Thyroid gland (tissue), 4 donors: ENCODE measurements at places on chromosomes 13 and 19. TPM values are rescaled to one million over a fixed set of nuclear protein-coding genes. Genes with fewer than 3 reads are reported as not detected.

DNA sequence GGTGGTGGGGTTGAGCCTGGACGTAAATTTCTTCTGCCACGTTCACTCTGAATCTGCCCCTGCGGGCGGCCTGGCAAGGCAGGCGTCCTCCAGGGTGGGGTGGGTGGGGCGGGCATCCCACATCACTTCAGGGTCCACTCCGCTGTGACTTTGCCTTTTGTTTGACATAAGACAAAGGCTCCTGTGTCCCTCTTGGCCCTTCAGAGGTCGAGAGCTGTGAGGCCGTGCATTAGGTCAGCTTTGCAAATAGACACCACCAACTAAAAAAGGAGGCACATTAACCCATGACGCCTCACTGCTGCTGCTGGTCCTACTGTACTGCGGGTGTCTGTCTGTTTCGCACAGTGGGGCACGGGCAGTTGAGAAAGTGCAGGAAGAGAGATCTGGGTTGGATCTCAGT is 10.5 kb upstream of the ZNF536 start:
- DNase-seq, result no peak
- H3K4me3 ChIP-seq, result no peak overlapping the region
- H3K27me3 ChIP-seq, result no peaks in the 10 kb centered on the region
- no peaks in the 10 kb centered on the region for H3K4me1 ChIP-seq

DNA sequence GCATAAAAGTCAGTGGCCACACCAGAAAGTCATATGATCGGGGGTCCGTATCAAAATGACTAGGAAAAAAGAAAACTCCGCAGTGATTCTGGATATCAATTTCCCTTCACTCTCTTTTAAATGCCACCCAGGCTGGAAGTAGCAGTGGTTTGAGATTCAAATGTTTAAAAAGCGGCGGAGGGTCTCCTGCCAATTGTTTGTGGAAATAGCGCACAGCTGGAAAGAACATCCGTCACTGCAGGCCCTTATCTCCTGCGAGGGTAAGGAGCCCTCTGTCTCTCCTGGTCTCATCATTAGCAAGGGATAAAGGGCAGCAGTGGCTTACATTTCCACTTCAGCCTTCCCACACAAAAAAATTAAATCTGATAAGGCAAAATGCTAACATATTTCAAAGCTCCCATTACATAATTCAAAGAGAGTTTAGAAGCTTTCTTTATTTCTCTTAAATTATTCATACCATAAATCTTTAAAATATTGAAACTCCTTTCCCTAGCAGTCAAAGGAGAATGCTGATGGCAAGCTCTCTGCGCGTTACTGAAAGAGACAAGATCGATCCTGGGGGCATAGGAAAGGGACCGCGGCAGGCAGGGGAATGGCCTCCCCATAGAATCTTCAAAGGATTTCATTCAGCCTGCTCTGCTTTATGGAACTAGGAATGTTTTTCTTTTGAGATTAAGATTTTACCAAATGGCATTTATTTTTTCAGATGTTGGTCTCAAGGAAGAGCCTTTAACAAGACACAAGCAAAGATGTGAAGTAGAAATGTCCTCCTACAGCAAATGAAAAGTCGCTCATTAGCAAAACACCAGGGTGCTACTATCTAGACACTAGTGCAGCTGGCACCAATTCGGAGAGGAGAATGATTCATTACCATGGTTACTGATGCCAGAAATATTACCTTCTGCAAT is 35.0 kb downstream of the AMER2 start:
- DNase-seq, result no peak
- peaks cover 6% of the 10 kb centered on the region for H3K27me3 ChIP-seq
- H3K27ac ChIP-seq, result no peak overlapping the region
- no peaks in the 10 kb centered on the region for H3K36me3 ChIP-seq
- no peak overlapping the region for H3K4me3 ChIP-seq
- H3K4me1 ChIP-seq, result no peaks in the 10 kb centered on the region

DNA sequence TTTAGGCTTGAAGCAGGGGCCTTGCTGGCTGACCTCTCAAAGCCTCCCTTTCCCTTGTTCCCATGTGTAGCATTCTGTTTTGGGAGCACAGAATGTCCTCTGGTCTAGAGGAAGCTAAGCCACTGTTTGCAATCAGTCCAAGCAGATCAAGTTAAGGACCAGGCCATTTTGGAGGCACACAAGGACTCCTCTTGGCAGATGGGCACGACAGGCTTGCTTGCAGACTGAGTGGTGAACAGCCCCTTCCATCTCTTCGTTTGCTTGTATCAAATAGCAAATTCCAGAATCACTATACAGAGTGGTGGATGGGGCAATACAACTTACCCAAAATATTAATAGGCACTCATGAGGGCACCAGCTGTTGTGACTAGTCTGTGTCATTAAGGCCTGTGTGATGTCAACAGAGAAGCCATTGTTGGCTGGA is 215.5 kb upstream of the SERP2 start:
- H3K4me3 ChIP-seq, result no peak overlapping the region
- H3K27me3 ChIP-seq, result no peaks in the 10 kb centered on the region
- no peaks in the 10 kb centered on the region for H3K36me3 ChIP-seq
- no peak for DNase-seq
- H3K4me1 ChIP-seq, result peaks cover 13% of the 10 kb centered on the region

GRCh38 chr19:33254245-33254824 is 28.7 kb upstream of the SLC7A10 start:
- no peak overlapping the region for H3K4me3 ChIP-seq
- no peaks in the 10 kb centered on the region for H3K4me1 ChIP-seq
- no peaks in the 10 kb centered on the region for H3K36me3 ChIP-seq

GRCh38 chr19:12838182-12838885 is at the start of gene MAST1:
TSS of gene MAST1 (plus strand) at chr19:12838515. CDS start at chr19:12838573, 58 bp downstream.
- no peaks in the 10 kb centered on the region for H3K36me3 ChIP-seq
- peak; percentile 15 for DNase-seq
- H3K27me3 ChIP-seq, result peaks cover 60% of the 10 kb centered on the region
- H3K4me1 ChIP-seq, result peaks cover 18% of the 10 kb centered on the region
- H3K27ac ChIP-seq, result no peak within 1 kb of the TSS

DNA sequence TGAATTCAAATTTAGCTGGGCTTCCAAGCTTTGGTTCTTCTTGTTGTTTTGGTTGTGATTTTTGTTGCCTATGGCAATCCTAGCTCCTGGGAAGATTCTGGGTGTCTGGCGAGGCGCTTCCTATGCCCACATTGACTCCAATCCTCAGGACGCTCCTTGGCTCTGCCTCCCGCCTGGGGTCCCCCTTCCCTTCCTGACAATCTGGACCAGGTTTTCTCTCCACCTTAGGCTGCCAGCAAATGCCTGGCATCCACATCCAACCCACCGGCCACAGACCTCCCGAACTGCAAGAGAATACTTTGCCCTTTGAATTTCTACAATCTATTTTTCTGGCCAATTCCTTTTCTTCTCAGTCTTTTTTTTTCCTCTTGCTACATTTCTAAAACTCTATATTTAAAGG is 186.9 kb upstream of the UBL3 start:
- H3K36me3 ChIP-seq, result no peaks in the 10 kb centered on the region
- peak; percentile 6 for DNase-seq
- no peak overlapping the region for H3K27ac ChIP-seq
- no peaks in the 10 kb centered on the region for H3K27me3 ChIP-seq
- H3K4me1 ChIP-seq, result peaks cover 11% of the 10 kb centered on the region

GRCh38 chr13:26590951-26591350 is 33.5 kb downstream of the WASF3 start:
- H3K4me3 ChIP-seq, result no peak overlapping the region
- H3K36me3 ChIP-seq, result no peaks in the 10 kb centered on the region
- no peak overlapping the region for H3K27ac ChIP-seq
- no peaks in the 10 kb centered on the region for H3K27me3 ChIP-seq
- peaks cover 8% of the 10 kb centered on the region for H3K4me1 ChIP-seq
- no peak for DNase-seq

GRCh38 chr19:30665449-30665848 is 293.3 kb downstream of the ZNF536 start:
- H3K27ac ChIP-seq, result no peak overlapping the region
- H3K4me3 ChIP-seq, result no peak overlapping the region
- no peaks in the 10 kb centered on the region for H3K4me1 ChIP-seq
- no peak for DNase-seq

- H3K36me3 ChIP-seq, result no peaks in the 10 kb centered on the region
- peak overlapping the region; percentile 65 for H3K27ac ChIP-seq
- no peaks in the 10 kb centered on the region for H3K4me1 ChIP-seq
- H3K27me3 ChIP-seq, result no peaks in the 10 kb centered on the region
- peak; percentile 79 for DNase-seq
These were observed 26.6 kb upstream of the ZMYM5 start for GRCh38 chr13:19890030-19890429.

DNA sequence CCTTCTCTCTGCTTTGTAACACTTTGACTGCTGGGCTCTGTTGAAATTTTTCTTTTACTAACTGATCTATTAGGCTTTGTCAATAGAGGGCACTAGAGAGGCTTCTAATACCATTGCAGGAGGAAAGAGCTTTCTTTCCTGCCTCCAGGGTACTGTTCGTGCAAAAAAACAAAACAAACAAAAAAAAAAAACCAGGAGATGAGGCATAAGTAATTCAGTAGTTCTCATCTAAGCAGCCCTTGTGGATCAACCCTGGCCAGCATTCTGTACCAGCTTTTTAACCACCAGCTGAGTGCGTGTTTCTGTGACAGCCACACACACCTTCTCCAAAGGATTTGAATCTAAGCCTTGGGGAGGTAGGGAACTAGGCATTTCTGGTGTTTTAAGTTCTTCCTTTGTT is 1707.6 kb upstream of the SLC10A2 start:
- H3K27me3 ChIP-seq, result no peaks in the 10 kb centered on the region
- no peaks in the 10 kb centered on the region for H3K36me3 ChIP-seq
- no peak overlapping the region for H3K4me3 ChIP-seq

DNA sequence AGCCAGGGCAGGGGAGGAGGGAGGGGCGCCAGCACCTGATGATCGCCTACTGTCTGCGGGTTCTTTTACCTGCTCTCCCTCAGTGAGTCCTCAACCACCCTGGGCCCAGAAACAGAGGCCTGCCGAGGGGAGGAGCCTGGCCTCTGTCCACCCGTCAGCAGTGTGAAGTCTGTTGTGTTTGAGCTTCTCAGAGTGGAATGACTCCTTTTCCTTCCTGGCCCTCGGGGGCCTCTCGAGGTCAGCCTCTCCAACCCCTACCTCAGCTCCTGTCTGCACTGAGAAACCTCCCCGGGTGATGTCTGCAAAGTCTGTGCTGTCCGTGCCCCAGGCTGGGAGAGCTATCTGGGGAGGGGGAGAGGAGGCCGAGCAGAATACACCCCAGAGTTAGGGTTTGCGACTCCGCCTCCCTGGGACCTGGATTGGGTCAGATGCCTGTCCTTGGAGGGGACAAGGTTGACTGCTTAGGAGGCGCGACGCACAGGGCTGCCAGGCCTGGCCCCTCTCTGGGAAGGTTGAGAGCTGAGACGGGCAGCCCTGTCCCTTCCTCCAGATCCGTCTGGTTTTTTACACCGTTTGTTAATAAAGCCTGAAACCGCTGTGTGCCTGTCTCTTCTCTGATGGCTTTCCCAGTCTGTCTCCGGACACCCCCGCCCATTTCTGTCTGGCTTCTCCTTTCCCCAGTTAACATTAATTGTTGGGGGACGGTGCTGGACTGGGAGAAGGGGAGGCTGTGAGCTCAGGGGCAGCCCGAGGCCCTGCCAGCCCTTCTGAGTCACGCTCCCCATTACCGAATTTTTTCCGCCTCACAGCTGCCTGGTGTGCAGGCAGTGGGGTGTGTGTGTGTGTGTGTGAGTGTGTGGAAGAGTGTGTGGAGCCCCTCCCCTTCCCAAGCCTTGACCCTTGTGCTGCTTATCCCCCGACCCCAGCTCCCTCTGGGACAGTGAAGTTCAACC is 989 bp upstream of the SSC5D start:
- no peak overlapping the region for H3K4me3 ChIP-seq
- H3K27me3 ChIP-seq, result no peaks in the 10 kb centered on the region
- H3K4me1 ChIP-seq, result peaks cover 32% of the 10 kb centered on the region
- peaks cover 11% of the 10 kb centered on the region for H3K36me3 ChIP-seq
- peak overlapping the region; percentile 97 for H3K27ac ChIP-seq

DNA sequence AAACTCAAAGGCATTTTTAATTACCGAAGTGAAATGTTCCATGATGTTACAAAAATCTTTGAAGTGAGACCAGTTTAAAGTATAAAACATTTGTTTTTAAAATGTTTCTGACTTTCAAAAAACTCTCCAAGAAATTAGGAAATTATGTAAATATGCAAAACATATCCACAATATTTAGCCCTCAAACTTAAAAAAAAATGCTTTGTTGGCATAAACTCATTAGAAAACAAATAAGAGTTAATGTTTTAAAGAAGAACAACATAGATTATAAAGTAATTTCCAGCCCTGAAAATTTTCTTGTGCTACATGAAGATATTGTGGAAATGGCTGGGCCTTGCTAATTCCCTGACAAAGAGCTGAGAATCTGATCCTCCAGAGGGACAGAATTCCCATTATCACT is 199.7 kb upstream of the STARD13 start:
- H3K4me1 ChIP-seq, result peaks cover 8% of the 10 kb centered on the region
- H3K36me3 ChIP-seq, result no peaks in the 10 kb centered on the region
- DNase-seq, result no peak
- H3K4me3 ChIP-seq, result no peak overlapping the region
- H3K27me3 ChIP-seq, result no peaks in the 10 kb centered on the region

- H3K4me3 ChIP-seq, result no peak overlapping the region
- peaks cover 22% of the 10 kb centered on the region for H3K4me1 ChIP-seq
- H3K27me3 ChIP-seq, result no peaks in the 10 kb centered on the region
- no peak for DNase-seq
- peak overlapping the region; percentile 43 for H3K27ac ChIP-seq
These were observed 27.5 kb downstream of the ZNF507 start for GRCh38 chr19:32372726-32373517.

GRCh38 chr19:55319785-55320184 is 5.4 kb downstream of the TMEM150B start:
- no peaks in the 10 kb centered on the region for H3K36me3 ChIP-seq
- no peaks in the 10 kb centered on the region for H3K4me1 ChIP-seq

- H3K4me1 ChIP-seq, result no peaks in the 10 kb centered on the region
- no peak overlapping the region for H3K4me3 ChIP-seq
- no peak for DNase-seq
- H3K36me3 ChIP-seq, result no peaks in the 10 kb centered on the region
- H3K27me3 ChIP-seq, result no peaks in the 10 kb centered on the region
These were observed 490.5 kb downstream of the MYO16 start for GRCh38 chr13:109119896-109120295.

The MEIS3 gene
- total RNA-seq, result 6.0 TPM

The ZNF611 gene
- 28.8 TPM for total RNA-seq

The PSG7 gene
- total RNA-seq, result not detected

The PRSS57 gene
- not detected for total RNA-seq

The TEX29 gene
- not detected for total RNA-seq

The FAM216B gene
- total RNA-seq, result not detected

The SHISA2 gene
- total RNA-seq, result 124 TPM

The ALOX5AP gene
- 3.6 TPM for total RNA-seq

The PSENEN gene
- total RNA-seq, result 41.4 TPM

The B3GNT3 gene
- 1.3 TPM for total RNA-seq
